Heart left ventricle (tissue), 16 donors: ENCODE measurements at places on chromosomes 4 and X. TPM values are rescaled to one million over a fixed set of nuclear protein-coding genes. Genes with fewer than 3 reads are reported as not detected.

ABLIM2 gene
- total RNA-seq: 15.5 TPM

RBMXL3 gene
- total RNA-seq: not detected

UGT2B10 gene
- total RNA-seq: not detected

ASB12 gene
- total RNA-seq: 3.0 TPM

CLDN34 gene
- not detected for total RNA-seq

SPANXD gene
- total RNA-seq: not detected

TMEM129 gene
- total RNA-seq: 28.6 TPM

TRAPPC2 gene
- 5.2 TPM for total RNA-seq

ZMAT1 gene
- 6.3 TPM for total RNA-seq

GRCh38 chr4:101205916-101206315 lies 141.4 kb downstream of the PPP3CA start:
- no peak for DNase-seq

DNA sequence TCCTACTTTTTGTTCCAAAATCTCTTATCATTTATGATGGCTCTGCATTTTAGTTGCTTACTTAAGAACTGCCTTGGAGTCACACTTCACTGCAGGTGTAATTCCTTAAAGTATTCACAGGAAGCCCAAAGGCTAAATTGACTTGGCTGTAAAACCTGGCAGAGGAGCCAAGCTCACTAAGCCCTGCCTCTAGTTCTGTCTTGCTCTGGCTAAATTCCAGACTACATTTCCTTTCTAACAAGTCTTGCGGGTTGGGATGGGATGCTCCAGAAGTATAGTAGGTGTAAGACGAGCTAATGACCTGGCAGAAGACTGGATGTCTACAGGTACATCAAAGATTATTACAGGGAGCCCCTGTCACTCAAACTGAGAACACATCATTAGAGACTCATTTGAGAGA lies 924.0 kb upstream of the INTU start:
- DNase-seq: no peak

DNA sequence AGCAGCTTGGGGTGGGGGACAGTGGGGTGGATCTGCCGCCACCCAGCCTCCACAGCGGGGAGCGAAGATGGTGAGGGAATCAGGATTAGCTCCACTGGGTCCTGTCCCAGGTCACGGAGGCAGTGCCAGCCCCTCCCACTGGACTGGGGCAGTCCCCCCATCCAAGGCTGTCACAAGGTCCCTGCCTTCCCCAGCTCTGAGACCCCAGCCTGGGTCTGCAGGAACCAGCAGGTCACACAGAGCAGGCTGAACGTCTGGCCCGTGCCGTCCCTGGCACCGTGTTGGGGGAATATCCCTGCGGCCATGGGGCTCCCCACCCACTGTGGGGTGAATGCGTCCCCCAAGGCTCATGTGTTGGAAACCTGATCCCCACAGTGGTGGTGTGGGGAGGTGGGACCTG lies 62.6 kb downstream of the FAM53A start:
- no peak for DNase-seq

- no peak for DNase-seq
Measured at GRCh38 chr4:82585690-82586435, 24.1 kb upstream of the TMEM150C start.

GRCh38 chrX:65241059-65241721 lies 264.9 kb upstream of the ZC4H2 start:
- DNase-seq: no peak

DNA sequence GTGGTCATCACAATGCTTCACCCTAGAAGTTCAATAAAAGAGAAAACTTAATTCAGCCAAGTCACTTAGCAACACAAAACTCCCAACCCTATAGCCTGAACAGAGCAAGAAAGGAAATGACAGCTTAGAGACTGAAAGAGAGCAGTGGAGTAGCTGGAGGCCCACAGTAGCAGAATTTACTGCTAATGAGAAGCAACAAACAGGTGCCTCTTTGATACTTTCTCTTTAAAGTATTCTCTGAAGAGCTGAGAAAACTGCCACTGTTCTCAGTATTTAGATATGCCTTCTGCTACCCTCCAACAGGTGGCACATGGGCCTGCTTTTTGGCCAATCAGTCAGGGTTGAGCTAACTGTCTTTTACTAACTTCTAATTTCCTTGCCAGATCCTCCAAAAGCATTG lies 240.0 kb downstream of the GPC3 start:
- DNase-seq: no peak

GRCh38 chr4:129146639-129147038 lies 50.7 kb downstream of the C4orf33 start:
- no peak for DNase-seq

DNA sequence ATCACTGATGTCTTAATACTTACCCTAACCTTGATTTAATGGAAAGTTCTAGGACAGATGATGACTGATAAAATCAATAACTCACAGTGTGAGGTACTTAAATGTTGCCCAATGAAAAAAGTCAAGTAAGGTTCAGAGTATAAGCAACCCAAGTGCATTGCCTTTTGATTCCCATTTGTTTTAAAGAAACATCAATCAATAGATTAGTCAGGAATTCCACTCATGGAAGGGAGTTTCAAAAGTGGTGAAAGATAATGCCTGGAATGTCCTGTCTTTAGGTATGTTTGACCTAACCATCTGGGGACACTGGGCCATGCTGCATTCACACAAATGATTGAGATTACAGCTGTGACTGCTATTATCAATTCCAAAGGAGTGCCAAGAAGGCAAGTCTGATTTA lies 259.7 kb downstream of the PPARGC1A start:
- no peak for DNase-seq

DNA sequence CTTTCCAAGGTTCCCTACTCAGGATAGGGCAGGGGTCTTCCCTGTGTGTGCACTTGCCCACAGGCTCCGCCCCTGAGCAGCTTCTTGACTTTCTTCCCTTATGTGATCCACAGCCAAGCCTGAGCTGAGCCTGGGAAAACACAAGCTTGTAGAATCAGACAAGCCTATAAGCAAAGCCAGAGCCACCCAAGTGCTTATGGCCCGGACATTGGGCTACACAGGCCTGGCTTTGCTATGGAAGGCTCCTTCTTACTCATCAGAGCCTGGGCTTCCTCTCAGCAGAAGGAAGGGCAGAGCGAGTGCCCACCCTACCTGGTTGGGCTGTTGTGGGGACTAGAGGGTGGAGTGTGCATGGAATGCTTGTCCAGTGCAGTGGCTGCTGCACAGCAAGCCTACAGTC lies 1.3 kb upstream of the TNIP2 start:
- DNase-seq: no peak

GRCh38 chrX:124401696-124402095 lies 55.3 kb downstream of the SH2D1A start:
- no peak for DNase-seq

DNA sequence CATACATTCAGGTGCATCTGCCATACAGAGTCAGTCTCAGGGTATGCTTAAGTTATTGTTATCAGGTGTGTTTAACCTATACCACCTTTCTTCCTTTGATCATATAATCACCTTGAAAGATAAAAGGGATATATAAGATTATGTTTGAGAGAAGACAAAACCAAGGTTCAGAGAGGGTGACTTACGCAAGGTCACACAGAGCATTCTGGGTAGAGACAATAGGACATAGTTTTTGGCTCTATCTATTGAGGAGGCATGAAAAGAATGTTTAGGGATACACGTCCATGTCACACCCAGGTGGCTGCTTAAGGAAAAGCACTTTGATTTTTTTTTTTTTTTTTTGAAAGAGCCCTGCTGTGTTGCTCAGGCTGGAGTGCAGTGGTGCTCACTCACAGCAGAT lies 327.1 kb upstream of the RPS6KA3 start:
- no peak for DNase-seq

- peak; percentile 28 for DNase-seq
Measured at GRCh38 chr4:123477711-123478209, 81.2 kb downstream of the SPRY1 start.

- no peak for DNase-seq
Measured at GRCh38 chr4:27005501-27005900, 144.9 kb downstream of the STIM2 start.

GRCh38 chrX:120813982-120814381 lies 61.7 kb downstream of the CT47B1 start:
- DNase-seq: no peak

DNA sequence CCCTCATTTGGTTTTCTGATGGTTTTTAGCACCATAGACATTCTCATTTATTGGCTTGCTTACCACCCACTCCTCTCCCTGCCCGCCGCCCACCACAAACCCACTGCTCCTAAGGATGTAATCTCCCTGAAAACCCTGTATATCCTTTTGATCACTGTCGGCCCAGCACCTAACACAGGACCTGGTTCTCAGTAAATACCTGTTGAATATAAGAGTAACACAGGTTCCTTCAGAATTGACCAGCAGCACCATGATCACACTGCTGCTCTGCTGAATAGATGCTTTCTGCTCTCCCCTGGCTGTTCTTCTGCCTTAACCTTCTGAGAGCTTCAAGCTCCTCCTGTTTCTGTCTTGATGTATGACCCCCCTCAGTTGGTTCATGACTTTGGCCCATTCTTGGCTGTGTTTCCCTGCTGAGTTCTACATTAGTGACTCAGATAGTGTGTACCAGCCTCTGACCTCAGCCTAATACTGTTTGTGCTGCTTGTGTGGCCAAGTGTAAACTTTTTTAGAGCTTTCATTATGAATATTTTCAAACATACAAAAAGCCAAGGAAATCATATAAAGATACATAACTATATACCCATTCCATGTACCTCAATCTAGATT lies 265.3 kb downstream of the FRMPD4 start:
- DNase-seq: no peak

- DNase-seq: peak; percentile 56
Measured at GRCh38 chr4:16794816-16795445, 103.5 kb downstream of the LDB2 start.

- DNase-seq: peak; percentile 39
Measured at GRCh38 chr4:147732518-147733235, 789 bp downstream of the ARHGAP10 start.

DNA sequence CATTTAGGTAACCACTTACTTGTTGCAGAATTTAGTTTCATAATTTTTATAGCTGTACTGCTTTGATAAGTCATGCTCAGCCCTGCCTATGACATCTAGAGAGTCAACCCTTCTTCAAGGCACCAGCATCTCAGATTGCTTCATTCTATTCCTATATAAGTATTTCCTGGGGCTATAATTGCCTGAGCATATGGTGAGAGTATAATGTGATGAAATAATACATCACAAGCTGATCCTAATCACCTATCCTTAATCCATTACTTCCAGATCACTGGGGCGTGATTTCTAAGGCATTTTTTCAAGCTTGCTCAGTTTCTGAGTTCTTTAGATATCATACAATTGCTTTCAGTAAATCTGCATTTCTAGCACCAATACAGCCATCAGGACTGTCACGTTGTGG lies 200.0 kb upstream of the NPY2R start:
- no peak for DNase-seq

DNA sequence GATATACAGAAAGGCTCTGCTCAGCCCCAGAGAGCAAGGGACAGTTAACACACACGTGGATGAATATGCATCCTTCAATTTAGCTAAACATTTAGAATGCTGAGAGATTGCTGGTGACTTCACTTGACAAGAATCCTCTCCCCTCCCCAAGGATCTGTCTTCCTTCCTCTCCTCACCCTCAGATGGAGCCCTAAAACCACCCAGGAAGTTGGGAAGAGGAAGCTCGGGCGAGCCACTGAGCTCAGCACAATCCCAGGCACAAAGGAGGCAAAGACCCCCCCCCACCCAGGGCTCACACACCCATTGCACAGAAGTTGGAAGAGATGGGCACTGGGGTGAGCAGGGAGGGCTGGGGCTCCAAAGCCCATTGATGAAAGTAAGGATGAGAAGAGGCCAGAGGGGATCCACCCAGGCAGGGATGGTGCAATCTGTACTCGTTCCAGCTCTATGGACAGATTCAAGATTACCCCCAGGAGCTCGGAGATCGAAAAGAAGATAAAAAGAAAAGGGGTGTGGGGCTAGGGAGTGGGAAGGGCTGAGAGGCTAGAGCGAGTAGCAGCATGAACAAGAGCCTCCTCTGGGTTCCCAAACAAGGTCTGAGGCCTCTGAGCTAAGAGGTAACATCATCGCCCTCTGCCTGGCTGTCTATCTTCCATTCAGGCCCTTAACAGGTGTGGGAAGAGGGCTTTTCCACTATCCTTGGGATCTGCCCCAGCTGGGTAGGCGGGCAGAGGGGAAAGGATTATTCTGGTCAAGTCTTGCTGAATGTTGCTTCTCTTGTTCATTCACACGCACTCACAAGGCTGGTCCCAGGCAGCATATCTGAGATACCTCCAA lies 1.2 kb downstream of the TFE3 start:
- no peak for DNase-seq

GRCh38 chr4:184402740-184403383 lies 71.5 kb downstream of the IRF2 start:
- DNase-seq: no peak
